ENCODE measurements at places on chromosomes 3 and 15.
A peak's percentile ranks its signal among the peaks of the same experiment; 100 is the strongest.

DNA sequence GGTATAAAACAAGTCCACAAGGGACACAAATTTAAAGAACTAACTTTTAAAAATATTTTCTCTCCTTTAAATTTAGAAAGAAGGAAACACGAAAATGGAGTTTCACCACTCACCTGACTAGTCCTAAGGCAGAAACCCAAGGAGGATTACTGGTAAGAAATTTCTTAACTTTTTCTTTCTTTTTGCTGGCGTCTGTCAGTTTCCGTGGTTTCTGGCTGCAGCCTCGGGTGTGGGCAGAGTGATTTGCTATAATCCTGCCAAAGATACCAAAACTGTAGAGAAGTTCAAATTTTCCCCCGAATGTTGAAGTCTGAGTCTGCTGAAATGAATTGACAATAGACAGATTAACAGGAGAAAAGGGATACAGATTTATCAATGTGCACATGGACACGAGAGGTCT is 843.6 kb upstream of the ALCAM start:
- DNase-seq: no peak

- DNase-seq: no peak
These were observed 22.0 kb downstream of the CXCR6 start for GRCh38 chr3:45965253-45965652.

DNA sequence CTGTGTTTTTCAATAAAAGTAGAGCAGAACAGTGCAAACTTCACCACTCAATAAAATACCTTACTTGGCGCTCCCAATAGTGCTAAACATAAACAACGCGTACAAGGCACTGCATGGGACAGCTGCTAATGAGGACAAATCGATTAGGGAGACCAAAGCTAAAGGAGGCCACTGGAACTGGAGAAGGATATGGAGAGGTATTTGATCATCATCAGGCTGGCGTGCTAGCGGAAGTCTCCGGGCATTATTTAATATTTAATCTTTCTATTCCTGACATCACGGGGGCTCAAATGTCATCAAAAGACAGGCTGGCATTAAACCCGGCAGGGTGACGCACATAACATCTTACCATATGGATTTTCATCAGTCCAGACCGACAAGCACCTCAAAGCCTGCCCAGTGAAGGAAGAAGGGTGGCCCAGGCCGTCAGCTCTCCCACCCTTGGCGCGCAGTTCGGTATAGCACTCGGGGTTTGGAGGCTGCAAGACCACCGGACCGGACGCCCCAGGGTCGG is 604 bp downstream of the CCPG1 start:
- no peak for DNase-seq

- no peak for DNase-seq
These were observed 6.3 kb downstream of the EPHB1 start for GRCh38 chr3:134801204-134801958.

- no peak for DNase-seq
These were observed 251.0 kb upstream of the TLE3 start for GRCh38 chr15:70348581-70349344.

DNA sequence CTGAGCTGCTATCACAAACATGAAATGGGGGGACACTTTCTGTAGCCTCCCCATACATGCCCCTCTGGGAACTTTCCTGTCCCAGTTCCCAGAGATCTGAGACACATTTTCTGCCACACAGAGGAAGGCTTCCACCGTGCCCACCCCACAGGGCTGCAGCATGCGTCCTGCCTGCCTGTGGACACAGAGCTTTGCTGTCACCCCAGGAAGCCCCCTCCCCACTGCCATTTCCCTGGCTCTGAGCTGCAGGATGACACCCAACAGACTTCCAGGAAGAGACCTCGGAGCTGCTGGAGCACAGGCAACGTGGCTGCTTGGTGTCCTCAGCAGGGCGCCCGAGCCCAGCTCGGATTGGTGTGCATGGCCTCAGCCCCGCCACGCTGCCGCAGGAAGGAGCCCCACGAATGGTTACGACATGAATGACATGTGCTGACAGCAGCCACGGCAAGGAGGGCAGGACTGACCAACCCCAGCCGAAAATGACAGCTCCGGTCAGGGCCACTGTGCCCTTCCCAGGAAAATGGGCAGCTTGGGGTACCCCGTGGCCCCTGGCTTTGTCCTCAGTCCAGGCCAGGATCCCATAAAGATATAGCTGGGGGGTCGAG is 81.3 kb downstream of the VGLL4 start:
- DNase-seq: no peak

GRCh38 chr3:20039765-20040547 is at the start of gene KAT2B:
TSS of gene KAT2B (plus strand) at chr3:20040446. CDS start at chr3:20040478, 32 bp downstream.
- DNase-seq: peak; percentile 85

GRCh38 chr3:192675958-192676649 is 51.2 kb downstream of the FGF12 start:
- no peak for DNase-seq

- no peak for DNase-seq
These were observed 26.4 kb downstream of the ACAA1 start for GRCh38 chr3:38110314-38111050.

- DNase-seq: no peak
These were observed 27.9 kb upstream of the PRTG start for GRCh38 chr15:55770806-55771205.

DNA sequence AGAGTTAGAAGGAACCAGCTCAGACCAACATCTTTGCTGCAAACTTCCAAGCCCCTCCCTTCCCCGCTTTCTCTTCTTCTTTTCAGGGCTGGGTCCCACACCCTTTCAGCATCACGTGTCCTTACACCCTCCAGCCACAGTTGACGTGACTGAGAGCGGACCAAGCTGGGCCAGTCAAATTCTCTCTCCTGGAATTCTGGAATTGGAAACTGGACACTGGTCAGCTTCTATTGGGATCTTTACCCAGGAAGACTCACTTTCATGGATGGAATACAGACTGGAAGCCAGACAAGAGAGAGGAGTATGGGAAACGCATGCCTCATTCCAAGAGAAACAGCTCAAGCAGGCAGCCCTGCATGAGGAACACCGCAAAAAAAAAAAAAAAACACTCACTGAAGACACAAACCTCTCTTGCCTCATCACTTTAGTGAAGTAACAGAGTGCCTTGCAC is 12.4 kb upstream of the TPM1 start:
- peak; percentile 46 for DNase-seq

DNA sequence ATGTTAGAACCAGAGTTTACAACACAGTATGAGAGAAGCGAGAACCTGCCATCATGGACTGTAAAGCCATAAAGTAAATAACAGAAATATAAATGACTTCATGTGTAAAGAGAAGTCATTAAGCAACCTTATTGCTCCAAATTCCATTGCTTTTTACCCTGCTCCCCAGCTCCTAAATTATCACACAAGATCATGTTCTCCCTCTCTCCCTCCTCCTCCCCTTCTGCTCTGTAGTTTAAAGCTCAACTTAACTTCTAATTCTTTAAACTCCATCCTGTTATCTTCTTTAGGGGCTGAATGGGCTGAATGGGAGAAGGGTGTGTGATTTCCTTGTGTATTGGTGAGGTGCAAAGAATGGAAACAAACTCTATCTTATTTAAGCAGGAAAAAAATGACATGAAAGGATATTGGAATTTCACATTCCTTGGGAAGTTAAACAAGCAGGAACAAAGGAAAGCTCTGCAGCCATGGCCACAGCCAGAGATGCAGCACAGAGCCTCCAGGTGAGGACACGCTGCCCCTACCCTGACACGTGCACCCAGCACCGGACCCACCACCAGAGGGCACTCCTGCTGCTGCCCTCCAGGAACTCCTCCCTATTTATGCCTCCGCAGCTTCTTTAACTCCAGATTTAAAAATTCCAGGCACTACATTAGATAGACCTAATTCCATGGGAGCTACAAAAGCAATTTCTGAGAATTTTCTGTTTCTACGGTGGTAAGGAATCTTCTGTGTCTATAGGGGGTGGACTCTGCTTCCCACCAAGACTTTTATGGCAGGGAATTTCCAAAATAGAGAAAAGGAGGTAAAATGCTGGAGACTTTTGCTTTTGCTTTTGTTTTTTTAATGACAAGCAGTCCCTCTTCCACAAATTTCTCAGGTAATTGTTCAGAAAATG is 76.9 kb upstream of the ABI3BP start:
- peak; percentile 82 for DNase-seq

GRCh38 chr15:43735416-43735815 is 10.8 kb upstream of the PDIA3 start:
- DNase-seq: no peak

DNA sequence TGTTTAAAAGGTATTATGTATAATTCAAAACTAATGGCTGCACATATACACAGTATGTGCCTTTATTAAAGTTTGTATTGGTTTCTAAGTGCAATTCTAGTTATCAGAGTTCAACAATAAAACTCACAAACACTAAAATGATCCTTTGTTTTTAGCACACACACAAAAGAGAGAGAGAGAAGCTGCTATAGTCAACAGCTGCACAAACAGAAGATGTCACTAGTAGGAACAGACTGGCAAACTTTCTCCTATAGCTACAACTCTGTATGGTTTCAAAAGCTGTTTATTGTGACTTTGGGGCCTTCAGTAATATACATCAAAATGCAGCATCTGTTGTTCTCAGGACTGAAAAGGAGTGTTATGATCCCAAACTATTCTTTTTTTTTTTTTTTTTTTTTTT is 6.1 kb downstream of the SECISBP2L start:
- DNase-seq: no peak

DNA sequence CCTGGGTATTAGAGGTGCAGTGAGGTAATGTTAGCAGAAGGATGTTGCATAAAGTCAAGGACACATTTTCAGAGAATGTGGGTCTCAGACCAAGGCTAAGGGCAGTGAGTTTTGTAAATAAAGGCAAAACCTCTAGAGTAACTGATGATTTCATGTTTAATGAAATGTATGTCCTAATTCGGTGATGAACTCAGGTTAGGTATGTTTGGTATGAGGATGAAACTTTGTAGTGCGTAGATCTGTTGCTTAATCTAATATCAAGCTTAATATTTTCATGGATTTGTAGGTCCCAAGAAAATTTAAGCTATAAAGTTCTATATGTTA is 3.6 kb downstream of the USP50 start:
- no peak for DNase-seq

GRCh38 chr15:97196048-97197014 is 764.2 kb upstream of the ARRDC4 start:
- no peak for DNase-seq

All from colonic mucosa (tissue), 4 donors.